ENCODE measurements at places on chromosomes 5 and 9.
A peak's percentile ranks its signal among the peaks of the same experiment; 100 is the strongest.

DNA sequence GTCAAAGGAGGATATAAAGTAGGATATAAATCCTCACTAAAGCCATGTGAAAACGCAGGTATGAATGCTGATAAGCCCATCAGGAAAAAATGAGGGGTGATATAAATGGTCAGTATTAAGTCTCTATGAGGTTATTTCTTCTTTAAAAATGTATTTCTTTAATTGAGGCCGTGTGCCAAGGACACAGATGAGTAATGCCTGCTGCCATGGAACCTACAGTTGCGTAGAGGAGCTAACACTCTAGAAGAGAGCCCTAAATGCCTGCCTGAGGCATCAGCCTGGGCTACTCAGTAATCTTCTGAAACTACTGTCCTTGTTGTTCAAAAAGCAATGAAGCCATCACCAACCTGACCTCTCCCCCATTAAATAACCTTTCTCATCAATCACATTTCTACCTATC is 84.9 kb downstream of the KLHL3 start:
- DNase-seq = no peak

DNA sequence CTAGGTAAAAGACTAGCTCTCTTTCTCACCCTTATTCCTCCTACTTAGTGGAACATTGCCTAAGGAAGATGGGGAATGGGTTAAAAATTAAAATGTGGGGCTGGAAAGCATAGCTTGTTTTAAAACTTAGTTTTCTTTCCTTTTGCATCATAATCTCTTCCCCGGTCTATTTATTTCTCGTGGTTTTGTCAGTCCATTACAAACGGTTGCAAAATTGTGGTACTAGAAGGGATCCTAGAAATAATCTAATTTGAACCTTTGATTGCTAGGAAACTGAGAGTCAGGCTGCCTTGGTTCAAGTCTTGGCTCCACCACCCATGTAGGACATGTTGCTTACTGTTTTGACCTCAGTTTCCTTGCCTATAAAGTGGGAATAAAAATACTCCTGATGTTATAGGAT is 1.3 kb downstream of the IL31RA start:
- no peak for DNase-seq

GRCh38 chr9:124818431-124819281 is 34.6 kb upstream of the WDR38 start:
- no peak for DNase-seq

DNA sequence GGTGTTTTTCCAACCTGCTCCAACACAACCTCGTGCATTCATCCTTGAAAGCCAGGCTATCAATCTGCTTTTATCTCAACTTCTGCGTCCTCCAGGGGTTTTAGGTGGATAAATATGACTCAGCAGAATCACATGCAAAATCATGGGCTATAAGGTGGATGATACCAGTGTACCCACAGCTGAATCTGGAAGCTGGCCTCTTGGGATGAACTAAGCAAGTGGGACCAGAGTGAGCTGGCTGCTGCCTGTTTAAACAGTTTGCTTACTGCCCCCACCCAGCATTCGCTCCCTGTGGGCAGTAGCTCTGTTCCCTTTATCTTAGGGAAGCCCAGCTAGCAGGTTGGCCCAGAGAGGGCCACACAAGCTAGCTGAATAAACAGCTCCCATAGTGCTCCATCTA is 194.0 kb downstream of the CRB2 start:
- DNase-seq = no peak

DNA sequence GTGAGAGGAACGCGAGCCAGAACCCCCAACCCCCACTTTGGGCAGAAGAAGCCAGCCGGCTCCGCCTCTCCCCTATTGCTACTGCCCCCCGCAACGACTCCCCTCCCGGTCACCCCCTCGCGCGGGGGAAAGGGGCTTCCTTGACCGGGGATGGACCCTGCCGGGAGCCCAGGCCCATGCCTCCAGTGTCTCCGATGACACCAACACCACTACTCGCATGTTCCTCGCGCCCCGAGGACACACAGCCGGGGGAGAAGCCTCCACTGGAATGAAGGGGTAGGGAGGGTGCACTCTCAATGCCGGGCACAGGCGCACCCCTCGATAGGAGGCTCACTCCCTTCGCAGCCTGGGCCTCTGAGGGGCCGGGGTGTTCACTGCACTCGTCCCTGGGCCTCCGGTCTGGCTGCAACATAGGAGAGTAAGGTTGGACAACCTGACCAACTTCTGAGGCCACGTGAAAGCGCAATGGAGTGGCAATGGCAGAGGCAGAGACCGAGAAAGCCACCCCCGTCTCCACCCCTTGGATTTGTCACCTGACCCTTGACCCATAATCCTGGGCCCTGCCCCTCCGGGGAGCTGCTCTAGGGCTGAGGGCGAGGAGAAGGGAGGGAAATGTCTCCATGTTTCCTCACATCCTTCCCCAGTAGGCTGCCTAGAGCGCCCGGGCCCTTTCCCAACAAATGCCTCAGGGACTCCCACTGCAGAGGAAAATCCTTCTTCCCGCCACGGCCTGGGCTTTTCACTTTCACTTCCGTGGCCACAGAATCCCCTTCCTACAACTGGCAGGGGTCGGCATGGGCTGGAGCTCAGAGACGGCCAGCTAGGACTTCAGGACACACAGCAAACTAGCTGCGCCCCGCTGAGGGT is 1.1 kb upstream of the CNTFR start:
- peak; percentile 18 for DNase-seq

- no peak for DNase-seq
These were observed 28.4 kb downstream of the PRRC2B start for GRCh38 chr9:131422241-131422792.

GRCh38 chr5:119316086-119316485 is 39.7 kb upstream of the TNFAIP8 start:
- no peak for DNase-seq

DNA sequence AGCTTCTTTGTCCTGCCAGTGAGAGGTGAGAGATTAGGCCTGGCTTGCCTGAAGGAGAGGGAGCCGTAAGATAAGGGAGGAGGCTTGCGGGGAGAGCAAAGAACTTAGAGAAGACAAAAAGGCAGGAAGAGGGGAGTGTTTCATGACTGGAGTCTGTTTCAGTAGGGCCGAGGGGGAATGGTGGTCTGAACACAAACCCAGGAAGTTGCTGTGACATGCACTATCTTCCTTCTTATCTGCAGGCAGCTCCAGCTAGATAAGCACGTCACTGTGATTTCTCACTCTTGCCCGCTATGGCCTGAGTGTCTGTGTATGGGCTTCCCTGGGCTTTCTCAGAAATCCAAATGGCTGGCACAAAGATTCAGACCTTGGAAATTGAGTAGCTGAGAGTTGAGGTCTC is 307.5 kb upstream of the CLINT1 start:
- no peak for DNase-seq

DNA sequence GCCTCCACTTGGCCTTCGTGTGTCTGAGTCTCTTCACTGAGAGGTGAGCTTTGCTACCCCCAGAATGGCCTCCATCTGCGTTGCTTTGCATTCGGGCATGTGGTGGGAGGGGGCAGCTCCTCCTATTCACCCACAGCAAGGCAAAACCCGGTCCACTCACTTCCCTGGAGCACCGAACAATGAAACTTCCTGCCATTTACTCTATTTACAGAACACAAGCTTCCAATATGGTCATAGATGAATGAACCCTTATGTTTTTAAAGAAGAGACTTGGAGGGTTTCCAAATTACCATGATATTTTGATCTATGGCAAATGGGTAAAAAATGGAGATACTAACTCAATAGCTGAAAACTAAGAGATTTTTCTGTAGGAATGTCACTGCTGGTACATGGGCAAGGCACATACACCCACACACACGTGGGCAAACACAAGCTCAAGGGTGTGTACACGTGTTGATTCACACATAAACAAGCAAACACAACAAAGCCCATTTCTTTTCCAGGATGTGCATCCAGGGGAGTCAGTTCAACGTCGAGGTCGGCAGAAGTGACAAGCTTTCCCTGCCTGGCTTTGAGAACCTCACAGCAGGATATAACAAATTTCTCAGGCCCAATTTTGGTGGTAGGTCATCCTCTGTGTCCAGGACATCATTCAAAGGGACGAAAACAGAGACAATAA is 5.2 kb downstream of the GABRP start:
- DNase-seq = no peak

GRCh38 chr5:178069909-178070308 is 43.4 kb upstream of the N4BP3 start:
- DNase-seq = no peak

GRCh38 chr9:128098297-128099230 is 29.0 kb downstream of the PTGES2 start:
- peak; percentile 92 for DNase-seq

GRCh38 chr5:143168171-143168741 is 235.2 kb downstream of the NR3C1 start:
- no peak for DNase-seq

DNA sequence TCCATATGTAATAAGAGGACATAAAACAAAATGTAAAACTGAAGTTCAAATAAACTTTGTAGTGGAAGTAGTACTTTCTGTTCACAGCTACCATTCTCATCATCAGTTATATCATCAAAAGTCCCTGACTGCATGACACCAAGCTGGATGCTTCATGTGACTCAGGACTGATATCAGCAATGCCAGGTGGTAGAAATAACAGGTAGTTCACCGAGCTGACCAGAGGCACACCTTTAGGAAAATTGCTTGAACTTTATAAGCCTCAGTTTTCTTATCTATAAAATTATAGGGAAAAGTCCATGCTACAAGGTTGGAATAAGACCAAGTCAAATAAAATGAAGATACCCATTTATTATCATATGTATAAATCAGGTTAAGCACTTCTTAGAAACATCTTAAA is 124.9 kb upstream of the PTGER4 start:
- no peak for DNase-seq

DNA sequence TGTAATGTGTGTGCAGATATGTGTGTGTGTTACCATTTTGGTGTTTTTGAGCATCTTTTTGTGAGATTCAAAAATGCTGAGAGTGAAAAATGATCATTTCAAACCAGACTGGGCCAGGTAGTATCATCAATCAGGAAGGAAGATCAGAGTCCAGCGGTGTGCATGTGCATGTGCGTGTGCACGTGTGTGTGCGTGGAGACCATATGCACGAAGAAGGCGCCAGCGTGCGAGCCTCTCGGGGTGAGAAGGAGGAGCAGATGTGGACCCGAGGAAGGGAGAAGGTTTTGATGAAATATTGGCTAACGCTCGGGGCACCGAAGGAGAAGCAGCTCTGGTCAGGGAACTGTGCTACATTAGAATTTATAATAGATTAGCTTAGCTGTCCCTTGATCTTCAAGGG is 516.4 kb downstream of the CCDC171 start:
- no peak for DNase-seq

DNA sequence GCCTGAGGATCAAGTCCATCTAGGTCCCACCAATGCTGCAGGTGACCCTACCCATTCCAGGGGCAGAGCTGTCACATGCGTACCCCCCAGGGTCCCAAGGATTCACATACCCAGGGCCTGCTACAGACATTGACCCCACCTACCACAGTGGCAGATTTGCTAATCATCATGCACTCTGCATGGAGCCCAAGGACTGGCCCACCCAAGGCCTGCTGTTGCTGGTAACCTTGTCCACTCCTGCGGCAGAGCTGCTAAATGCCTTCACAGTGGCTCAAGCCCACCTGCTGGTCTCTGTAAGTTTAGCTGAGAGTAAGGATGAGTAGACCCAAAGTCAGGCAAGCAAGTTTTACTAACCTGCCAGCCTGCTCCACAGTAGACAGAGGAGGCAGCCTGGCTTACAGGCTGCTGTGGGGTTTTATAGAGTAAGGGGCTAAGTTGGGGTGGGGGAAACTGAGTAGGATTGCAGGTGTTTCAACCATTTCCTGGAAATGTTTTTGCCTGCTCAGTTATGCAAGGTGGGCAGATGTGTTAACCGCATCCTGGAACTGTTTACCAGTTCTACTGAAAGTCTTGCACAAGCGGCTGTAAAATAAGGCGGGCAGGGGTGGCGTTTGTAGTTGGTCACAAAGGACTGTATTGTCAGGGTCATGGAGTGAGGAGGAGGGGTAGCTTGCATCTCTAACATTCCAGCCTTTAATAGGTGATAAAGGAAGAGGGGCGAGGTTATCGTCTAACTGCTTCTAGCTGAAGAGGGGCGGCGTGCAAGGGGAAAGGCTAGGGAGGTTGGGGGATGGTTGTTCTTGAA is 2163.5 kb upstream of the WWC1 start:
- DNase-seq = peak; percentile 33

DNA sequence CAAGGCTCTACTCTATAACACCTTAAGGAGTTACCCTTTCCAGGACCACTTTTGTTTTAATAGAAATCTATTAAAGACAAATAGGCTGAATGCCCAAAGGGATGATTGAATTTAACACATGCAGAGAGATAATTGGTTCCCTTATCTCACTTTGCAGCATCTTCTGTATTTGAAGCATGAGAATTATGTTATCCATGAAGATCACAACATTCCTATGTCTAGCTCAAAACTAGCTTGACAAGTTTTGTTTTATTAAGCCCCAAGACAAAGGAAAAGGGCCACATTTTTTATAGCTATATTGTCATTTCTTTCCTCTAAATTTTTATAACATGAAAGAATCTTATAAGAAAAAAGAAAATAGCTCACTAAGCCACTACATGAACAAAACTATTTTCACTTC is 57.9 kb upstream of the FTMT start:
- no peak for DNase-seq

DNA sequence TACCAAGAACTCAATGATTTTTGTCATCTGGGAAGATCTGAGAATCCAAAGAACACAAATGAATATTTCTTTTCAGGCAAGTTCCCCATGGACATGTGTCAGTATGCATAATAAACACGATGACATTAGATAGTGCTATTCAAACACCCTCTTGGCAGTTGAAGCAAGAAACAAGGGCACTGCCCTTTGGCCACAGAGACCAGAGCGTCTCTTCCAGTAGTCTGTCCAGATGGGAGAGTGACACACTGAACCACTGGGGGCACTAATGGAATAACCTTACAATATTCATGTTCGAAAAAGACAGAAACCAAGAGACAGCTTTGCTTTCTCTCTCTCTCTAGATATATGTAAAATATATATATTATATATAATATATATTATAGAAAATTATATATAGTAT is 301.9 kb downstream of the CTNND2 start:
- no peak for DNase-seq

DNA sequence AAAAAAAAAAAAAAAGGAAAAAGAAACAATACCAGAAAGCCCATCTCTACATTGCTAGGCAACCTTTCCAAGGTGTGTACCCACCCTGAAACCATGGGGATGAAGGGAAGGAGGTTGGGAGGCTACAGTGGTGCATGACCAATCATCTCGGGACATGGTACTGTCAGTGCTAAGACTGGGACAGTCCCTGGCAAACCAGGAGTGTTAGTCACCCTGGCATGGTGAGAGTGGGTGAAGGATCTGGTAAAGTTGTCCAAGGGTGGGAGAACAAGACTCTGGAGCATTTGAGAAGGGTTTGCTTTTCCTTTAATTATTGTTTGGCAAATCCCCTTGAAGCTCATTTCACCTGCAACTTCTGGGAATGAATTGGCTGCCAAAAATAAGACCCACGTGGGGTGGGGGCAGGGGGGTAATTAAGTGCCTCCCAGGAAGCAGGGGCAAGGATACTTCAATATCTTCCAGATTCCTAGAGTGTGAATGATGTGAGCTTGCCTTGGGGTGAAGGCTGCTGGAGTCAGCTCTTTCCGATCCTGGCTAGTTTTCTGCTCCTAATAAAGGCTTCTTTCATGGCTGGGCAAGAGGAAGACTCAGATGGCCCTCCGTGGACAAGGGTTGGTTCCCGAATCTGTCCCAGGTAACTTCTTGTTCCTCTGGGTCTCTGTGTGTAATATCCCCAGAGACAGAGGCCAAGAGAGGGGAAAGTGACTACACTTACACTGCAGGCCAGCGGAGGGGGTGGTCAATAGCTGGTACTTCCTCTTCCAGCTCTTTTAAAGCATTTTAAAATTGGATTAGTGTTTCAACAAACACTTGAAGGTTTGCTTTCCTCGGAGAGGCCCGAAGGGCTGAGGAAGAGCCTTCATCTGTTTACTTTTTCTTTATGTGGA is 61.6 kb upstream of the SPRY4 start:
- no peak for DNase-seq

All from urothelium cell line (cell line).